ENCODE measurements at places on chromosomes 16 and 17. TPM values are rescaled to one million over a fixed set of nuclear protein-coding genes. Genes with fewer than 3 reads are reported as not detected.

Gene RGS11
- 4.1 TPM for total RNA-seq

Gene MYH1
- total RNA-seq, result not detected

Gene RRAD
- 12.0 TPM for total RNA-seq

Gene CDT1
- total RNA-seq, result 34.3 TPM

Gene BMERB1
- 80.9 TPM for total RNA-seq

Gene ABCC3
- 122 TPM for total RNA-seq

Gene CCL23
- not detected for total RNA-seq

Gene CDH13
- total RNA-seq, result not detected

Gene PLLP
- 1.7 TPM for total RNA-seq

Gene CCL16
- not detected for total RNA-seq

Gene CES3
- total RNA-seq, result 2.0 TPM

Gene SULT1A4
- total RNA-seq, result 44.2 TPM

Gene TMEM238L
- total RNA-seq, result not detected

Gene SHBG
- 0.69 TPM for total RNA-seq

Gene ASPHD1
- 30.7 TPM for total RNA-seq

Gene EMC6
- total RNA-seq, result 164 TPM

Gene RPRML
- total RNA-seq, result not detected

Gene KRTAP4-3
- not detected for total RNA-seq

Gene SLC5A10
- 0.17 TPM for total RNA-seq

Gene TPPP3
- total RNA-seq, result 11.2 TPM

Gene SPNS2
- 10.7 TPM for total RNA-seq

Gene ARHGAP44
- total RNA-seq, result 3.1 TPM

Gene MPV17L
- total RNA-seq, result 4.6 TPM

Gene ULK2
- 15.3 TPM for total RNA-seq

Gene RTN4RL1
- 2.7 TPM for total RNA-seq

Gene KRT33B
- 0.05 TPM for total RNA-seq

Data from A549 treated with CpdA at 1 μM for 4 hours (cell line).